ENCODE measurements at places on chromosomes 2 and 18.

- no peak for DNase-seq
These were observed 473.1 kb downstream of the XIRP2 start for GRCh38 chr2:167361426-167361825.

- no peak for DNase-seq
These were observed 234.5 kb downstream of the SETBP1 start for GRCh38 chr18:44915213-44915612.

DNA sequence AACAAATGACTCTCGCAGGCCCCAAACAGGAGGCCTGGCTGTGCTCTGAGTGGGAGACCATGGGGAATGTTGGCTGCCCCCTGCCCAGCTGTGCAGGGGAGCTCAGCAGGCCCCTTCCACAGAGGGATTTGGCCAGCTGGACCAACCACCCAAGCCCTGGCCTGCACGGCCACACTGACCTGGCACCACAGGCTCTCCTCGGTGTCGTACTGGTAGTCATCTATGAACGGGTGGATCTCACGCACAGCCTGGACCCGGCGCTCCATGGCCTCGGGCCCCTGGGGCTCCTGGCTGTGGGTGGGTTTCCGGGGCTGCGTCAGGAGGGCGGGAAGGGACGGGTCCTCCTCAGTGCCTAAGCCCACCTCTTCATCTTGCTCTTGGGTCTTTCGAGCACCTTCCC, 74.5 kb downstream of the POLR1A start:
- DNase-seq, result no peak

DNA sequence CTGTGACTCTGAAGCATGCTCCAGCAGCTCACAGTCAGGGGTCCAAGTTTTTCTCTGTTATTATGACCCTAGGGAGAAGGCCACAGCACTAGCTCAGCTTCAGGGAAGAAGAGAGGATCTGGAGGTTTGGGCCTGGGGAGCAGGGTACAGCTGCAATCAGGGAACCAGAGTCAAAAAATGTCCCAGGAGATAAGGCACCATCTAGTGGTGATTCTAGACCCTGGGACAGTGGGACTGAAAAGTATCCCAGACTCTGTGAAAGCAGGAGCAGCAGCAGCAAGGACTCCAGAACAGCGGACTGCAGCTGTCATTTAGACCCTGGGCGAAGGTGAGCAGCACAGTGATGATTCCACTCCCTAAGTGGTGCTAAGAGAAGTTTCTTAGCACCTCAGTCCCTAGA, 278.4 kb upstream of the DDX18 start:
- DNase-seq, result no peak

DNA sequence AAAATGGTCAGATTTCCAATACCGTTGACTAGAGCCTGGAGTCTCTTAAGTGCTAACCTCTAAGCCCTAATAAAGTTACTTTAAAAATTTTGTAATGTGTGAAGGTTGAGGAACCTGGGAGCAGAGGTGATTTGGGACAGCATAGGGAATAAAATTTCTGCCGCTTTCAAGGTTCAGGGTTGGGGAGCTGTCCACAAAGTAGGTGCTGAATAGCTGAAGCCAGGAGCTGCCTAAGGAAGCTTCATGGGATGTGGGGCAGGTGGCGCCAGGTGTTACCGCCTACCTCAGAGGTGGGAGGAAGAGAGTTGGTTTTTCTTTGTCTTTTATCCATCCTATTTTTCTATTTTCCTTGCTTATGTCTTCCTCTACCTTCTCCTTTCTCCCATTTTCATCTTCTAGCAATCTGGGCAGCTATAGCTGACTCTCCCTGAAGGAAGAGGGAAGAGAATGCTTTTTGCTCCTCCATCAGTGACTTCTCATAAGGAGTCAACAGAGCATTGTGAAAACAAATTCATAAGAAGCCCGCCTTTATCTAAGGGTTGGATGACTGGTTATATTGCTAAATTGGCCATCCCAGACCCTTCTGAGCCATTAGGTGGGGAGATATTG, 178.7 kb downstream of the CLIP4 start:
- no peak for DNase-seq

DNA sequence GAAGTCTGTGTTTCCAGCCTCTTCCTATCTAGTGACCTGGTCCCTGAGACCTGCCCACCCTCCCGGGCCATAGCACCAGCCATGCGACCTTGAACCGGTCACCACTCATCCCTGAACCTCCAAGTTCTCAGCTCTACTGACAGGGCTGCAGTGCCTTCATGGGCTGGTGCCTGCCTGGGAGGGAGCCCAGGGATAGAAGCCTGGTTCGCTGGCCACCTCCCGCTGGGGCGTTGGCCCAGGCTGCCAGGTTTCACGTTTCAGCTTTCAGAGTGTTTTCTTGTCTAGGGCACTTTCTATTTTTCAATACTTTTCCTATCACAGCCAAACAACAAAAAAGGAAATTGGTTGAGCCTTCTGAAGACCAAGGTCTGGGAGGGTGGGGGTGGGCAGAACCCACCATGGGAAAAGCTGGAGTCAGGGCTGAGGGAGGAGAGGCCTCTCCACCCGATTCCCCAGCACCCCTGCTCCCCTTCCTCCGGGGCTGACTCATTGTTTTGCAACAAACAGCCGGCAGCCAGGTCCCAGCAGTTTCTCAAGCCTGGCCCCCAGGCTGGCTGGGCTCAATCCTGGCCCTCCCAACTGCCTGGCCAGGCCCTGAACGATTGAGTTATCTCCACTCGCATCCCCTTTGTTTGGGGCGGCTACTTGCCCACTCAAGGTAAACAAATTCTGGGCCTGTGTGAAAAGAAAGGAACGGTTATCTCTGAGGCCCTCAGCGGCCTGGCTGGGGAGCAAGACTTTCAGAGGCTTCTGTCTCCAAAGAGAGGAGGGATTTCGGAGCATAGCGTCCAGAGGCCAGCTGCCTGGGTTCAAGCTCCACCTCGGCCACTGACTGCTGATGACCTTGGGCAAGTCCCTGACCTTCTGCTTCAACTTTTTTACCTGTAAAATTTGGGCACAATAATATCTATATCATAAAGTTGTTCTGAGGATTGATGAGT, 47.5 kb downstream of the ZFP36L2 start:
- peak; percentile 27 for DNase-seq

DNA sequence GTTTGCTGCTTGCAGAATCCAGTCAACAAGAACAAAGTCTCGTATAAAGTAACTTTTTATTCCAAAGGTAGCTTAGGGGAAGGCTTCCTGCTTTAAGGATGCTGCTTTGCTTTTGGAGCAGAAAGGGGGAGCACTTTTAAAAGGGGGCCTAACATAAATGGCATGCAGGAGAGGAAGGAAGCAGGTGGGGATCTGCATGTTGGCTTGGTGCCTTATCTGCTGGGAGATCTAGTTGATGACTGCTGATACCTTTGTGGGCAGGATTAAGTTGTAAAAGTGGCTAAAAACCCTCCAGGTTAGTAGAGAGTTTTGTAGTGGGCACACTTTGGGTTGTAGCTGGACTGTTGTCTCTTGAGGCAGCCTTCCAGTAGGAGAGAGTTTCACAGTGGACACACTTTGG, 22.5 kb downstream of the UBR3 start:
- DNase-seq, result no peak

DNA sequence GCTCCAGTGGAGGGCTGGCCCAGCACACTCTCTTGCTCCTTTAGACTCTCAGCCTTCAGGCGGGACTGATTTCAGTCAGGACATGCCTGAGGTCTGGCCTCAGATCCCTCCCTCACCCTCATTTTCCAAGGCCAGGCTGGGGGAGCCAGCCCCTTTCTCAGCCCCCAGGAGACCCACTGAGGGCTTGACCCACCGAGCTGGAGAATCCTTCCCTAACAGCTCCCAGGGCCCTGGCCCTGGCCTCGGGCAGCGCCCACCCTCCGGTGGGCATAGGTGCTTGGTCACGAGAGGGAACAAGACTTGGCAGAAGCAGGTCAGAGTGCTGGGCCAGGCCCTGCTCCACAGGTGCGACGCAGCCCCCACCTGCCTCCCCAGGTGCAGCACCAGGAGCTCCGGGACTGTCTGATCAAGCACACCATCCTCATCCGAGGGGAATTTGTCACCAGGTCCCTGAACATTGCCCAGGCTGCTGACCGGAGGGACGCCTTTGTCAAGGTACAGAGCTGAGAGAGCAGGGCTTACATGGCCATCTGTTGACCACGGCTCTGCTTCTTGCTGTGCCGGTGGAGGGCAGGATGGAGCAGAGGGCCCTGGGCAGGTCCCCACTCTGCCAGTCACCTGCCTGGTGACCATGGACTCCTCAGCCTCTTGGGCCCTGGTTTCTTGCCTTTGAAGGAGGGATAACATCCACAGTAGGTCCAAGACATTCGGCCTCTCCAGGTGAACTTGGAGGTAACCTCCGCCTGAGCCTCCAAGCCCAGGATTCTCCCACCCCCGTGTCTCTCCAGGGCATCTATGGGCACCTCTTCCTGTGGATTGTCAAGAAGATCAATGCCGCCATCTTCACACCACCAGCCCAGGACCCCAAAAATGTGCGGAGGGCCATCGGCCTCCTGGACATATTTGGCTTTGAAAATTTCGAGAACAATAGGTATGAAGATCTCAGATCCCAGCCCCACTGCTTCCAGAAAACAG, 46.3 kb downstream of the MYO7B start:
- no peak for DNase-seq

DNA sequence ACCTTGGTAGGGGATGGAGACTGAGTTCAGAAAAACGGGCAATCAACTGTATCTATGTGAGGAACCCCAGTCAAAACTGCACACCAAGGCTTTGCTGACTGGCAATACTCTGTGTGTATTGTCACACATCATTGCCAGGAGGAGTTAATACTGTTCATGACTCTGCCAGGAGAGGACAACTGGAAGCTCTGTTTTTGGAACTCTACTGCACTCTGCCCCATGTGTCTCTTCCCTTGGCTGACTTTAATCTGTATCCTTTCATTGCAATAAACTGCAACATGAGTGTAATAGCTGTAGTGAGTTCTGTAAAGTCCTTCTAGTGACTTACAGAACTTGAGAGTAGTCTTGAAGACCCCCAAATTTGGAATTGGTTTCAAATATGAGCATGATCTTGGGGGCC, 72.3 kb downstream of the FAM228A start:
- DNase-seq, result no peak

DNA sequence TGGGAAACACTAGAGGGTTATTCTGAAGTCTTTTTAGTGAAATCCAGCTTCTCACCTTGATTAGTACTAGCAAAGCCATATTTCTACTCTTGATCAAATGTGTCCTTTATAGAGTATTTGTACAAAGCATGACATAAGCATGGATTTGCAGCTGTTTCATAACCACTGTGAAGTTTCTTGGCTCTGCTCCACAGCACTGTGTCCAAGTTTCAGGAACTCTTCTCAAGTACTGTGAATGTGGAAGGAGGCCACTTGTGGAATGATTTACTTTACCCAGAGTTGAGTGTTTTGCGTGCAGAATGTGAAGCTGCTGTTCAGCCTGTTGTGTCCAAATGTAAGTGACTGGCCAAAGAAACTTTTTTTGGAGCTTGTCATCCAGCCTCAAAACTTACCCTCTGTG, 16.2 kb upstream of the MAPRE2 start:
- DNase-seq, result no peak

DNA sequence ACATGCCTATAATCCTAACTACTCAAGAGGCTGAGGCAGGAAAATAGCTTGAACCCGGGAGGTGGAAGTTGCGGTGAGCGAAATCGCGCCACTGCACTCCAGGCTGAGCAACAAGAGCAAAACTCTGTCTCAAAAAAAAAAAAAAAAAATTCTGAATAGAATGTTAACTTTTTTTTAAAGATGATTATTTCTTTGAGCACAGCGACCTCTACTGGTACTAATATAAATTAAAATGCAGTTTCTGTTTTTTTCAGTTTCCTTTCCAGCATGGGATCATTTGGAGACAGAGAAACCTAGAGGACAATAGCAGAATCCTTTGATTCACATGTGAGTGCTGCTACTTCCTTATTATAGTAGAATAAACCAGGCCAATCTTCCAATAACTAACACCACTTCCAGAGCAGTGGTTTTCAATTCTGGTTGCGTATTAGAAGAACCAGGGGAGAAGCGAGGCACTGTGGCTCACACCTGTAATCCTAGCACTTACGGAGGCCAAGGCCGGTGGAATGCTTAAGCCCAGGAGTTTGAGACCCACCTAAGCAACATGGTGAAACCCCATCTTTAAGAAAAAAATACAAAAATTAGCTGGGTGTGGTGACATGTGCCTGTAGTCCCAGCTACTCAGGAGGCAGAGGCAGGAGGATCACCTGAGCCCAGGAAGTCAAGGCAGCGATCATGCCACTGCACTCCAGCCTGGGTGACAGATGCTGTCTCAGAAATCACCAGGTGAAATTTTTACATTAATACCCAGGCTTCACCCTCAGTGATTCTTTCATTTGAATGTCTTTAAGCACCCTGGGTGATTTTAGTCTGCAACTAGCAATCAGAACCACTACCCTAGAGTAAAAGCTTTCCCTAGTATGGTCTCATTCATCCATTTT, 10.1 kb downstream of the SRSF7 start:
- peak; percentile 64 for DNase-seq

DNA sequence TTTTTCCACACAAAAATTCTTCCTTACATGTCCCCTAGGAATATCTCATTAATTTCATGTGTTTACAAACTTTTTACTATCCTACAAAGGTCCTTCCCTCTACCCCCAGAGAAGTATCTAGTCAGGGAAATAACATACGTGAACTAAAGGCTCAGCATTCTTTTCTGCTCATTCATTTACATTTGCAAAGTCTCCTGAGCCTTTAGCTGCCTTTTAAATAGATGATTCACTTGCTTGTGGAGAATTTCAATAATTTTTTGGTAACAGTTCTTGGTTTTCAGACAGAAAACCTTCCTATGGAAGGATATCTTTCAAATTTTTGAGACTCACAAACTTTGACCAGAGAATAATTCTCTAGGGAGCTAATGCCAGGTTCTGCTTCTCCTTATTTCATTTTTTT, 81.5 kb upstream of the RMDN2 start:
- no peak for DNase-seq

GRCh38 chr2:157894694-157895435, 18.7 kb upstream of the ACVR1 start:
- DNase-seq, result peak; percentile 42

DNA sequence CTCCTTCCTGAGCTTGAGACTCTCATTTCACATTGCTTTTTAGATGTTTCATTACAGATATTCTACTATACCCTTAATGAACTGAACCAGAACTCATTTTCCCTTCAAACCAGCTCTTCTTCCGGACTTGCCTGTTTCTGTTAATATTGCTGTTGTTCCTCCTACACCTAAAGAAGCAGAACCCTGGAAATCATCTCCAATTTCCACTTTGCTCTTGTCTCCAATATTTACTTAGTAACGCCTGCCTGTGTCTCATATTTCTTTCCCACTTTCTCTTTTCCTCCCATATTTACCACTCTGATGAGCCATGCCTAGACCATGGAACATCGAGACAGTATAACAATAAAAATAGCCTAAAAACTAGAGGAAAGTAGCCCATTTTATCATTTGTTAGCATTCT, 17.9 kb upstream of the GMCL1 start:
- no peak for DNase-seq
